Stimulated activated CD4-positive, alpha-beta T cell treated with anti-CD3 and anti-CD28 coated beads, Interleukin-15, amount 100 ng/mL, for 1 hour (primary cell): ENCODE measurements at places on chromosomes 2 and 18.

DNA sequence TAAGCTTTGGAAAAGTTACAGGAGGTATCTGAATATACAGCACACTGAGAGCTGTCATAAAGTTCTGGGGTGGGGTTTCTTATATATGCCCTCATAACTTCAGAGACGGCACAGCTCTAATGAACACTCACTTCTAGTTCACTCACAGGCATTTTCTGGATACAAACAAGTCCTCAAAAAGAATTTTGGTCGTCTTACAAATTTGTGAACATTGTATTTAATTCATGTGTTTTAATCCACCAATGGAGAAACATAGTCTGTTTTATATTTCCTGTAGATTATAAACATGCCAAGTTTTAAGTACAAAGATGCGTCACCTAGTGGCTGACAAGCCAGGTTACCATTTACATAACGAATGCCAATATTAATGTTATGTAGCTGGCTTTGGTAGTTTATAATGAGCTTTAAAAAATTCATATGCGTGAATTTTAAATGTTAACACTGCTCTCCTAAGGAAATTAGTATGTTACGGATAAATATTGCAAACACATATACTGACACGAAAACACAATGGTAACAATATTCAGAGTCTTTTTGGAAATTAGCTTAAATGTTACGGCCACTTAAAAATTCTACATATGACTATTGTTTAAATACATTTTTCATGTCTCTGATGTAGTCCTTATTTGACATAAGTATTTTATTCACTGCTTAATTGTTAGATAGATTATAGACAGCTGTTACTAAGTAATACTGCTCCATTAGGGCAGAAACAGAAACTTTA, 2.5 kb downstream of the COL3A1 start:
- no peak for DNase-seq

GRCh38 chr2:158943973-158944372, 24.5 kb upstream of the TANC1 start:
- no peak for DNase-seq

GRCh38 chr2:231761735-231762134, 19.3 kb downstream of the PDE6D start:
- DNase-seq: no peak

GRCh38 chr2:205834796-205835195, 152.5 kb downstream of the NRP2 start:
- DNase-seq: no peak

DNA sequence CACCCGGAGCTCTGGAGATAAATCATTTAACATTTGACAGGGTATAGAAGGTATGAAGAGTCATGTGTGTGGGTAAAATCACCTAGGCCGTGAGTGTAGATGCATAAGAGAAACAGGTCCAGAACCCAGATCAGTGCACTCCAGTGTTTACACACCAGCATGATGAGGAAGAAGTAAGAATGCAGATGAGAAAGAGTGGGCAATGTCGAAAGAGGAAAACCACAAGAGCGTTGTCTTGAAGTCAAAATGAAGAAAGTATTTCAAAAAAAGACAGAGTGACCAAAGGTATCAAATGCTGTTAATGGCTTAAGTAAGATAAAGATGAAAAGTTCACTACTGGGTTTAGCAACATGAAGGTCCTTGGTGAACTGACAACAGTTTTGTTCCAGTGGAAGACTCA, 32.0 kb upstream of the PLB1 start:
- no peak for DNase-seq

- DNase-seq: no peak
Measured at GRCh38 chr2:152950126-152950525, 231.7 kb downstream of the ARL6IP6 start.
